ENCODE measurements at places on chromosomes 2 and 18.

- no peak for DNase-seq
Observed at GRCh38 chr2:9410108-9410507, 13.2 kb downstream of the ITGB1BP1 start.

DNA sequence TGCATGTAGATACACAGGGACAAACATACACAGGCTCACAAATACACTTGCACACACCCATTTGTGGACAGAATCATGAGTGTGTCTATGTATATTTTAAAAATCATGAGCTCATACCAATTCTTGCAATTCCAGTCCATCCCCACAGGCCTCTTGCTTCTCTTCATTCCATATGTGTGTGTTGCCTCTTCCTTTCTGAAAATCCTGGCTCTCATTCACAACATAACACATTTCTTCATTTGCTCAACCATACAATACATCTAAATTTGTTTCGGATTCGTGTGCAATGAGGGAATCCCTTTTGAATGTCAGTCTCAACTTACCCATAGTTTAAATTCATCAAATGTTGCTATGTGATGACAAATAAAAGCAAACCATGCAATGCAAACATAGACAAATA lies 51.4 kb downstream of the GNAL start:
- no peak for DNase-seq

DNA sequence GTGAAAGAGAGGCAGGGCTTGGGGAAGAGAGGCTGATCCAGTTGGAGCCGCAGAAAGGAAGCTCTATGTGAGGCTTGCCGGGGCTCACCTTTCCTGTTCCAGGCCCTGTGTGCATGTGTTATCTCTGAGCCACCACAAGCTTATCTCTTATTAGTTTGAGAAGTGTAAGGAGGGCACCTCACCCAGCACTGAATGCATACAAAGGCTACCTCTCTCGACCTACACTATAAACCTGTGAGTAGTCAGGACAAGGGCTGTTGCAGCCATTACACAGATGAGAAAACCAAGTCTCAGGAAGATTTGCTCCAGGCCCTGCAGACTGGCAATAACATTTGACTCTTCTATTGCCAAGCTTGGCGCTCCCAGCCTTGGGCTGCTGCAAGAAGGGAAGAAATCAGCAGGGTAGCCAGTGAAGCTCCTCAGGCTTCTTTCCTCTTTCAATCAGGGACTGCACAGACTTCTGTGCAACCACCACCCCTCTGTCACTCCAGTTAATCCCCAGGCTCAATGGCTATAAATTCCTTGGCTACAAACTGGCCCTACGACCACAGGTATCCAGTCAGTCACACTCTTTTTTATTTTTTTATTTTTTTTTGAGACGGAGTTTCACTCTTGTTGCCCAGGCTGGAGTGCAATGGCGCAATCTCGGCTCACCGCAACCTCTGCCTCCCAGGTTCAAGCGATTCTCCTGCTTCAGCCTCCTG lies 73.8 kb downstream of the CLHC1 start:
- DNase-seq = no peak

GRCh38 chr2:237486334-237486818 lies 675 bp upstream of the MLPH start:
- no peak for DNase-seq

Data from stimulated activated CD8-positive, alpha-beta memory T cell treated with anti-CD3 and anti-CD28 coated beads, Interleukin-4, amount 100 ng/mL, for 24 hours (primary cell).